ENCODE measurements at places on chromosomes 2 and 18.

- DNase-seq = no peak
These were observed 14.0 kb downstream of the REEP1 start for GRCh38 chr2:86323273-86324021.

GRCh38 chr18:39732918-39733317 lies 2167.3 kb upstream of the CELF4 start:
- no peak for DNase-seq

GRCh38 chr2:98455494-98455976 lies 10.9 kb downstream of the INPP4A start:
- no peak for DNase-seq

- DNase-seq = no peak
These were observed 133.8 kb upstream of the CTDP1 start for GRCh38 chr18:79545736-79546171.

All from erythroblast (primary cell).